T follicular helper cell (primary cell): ENCODE measurements at places on chromosomes 7 and 10.

GRCh38 chr7:19401461-19401860 lies 256.2 kb upstream of the FERD3L start:
- no peak for DNase-seq

- DNase-seq = no peak
These were observed 3.1 kb upstream of the PYROXD2 start for GRCh38 chr10:98417973-98418664.

- DNase-seq = no peak
These were observed 858.7 kb downstream of the REEP3 start for GRCh38 chr10:64379898-64380297.

GRCh38 chr7:97499204-97499603 lies 232.7 kb upstream of the TAC1 start:
- no peak for DNase-seq
